ENCODE measurements at places on chromosomes 5 and 9. TPM values are rescaled to one million over a fixed set of nuclear protein-coding genes. Genes with fewer than 3 reads are reported as not detected.

Gene RCL1
- total RNA-seq = 34.5 TPM

GRCh38 chr9:10255758-10256157 is 357.0 kb downstream of the PTPRD start:
- no peaks in the 10 kb centered on the region for H3K27me3 ChIP-seq
- no peak overlapping the region for H3K4me3 ChIP-seq
- H3K27ac ChIP-seq = no peak overlapping the region
- no peak for DNase-seq

Gene CLK4
- total RNA-seq = 12.5 TPM

GRCh38 chr5:139481122-139481533 is 1.4 kb downstream of the STING1 start:
- no peaks in the 10 kb centered on the region for H3K4me1 ChIP-seq
- H3K36me3 ChIP-seq = no peaks in the 10 kb centered on the region
- H3K27me3 ChIP-seq = no peaks in the 10 kb centered on the region
- no peak for DNase-seq
- H3K27ac ChIP-seq = no peak overlapping the region
- H3K4me3 ChIP-seq = no peak overlapping the region

Gene DPM2
- total RNA-seq = 46.1 TPM

- H3K36me3 ChIP-seq = no peaks in the 10 kb centered on the region
- no peak overlapping the region for H3K4me3 ChIP-seq
- no peak overlapping the region for H3K27ac ChIP-seq
- no peak for DNase-seq
- no peaks in the 10 kb centered on the region for H3K4me1 ChIP-seq
Observed at GRCh38 chr5:92861531-92862285, 719.3 kb downstream of the NR2F1-AS1 start.

GRCh38 chr9:22278426-22278825 is 168.2 kb upstream of the DMRTA1 start:
- no peaks in the 10 kb centered on the region for H3K36me3 ChIP-seq
- H3K4me1 ChIP-seq = no peaks in the 10 kb centered on the region
- DNase-seq = no peak
- no peaks in the 10 kb centered on the region for H3K27me3 ChIP-seq

Gene CRHBP
- not detected for total RNA-seq

Gene ENTR1
- total RNA-seq = 108 TPM

GRCh38 chr5:119360905-119361593 is 5.2 kb downstream of the TNFAIP8 start:
- peaks cover 11% of the 10 kb centered on the region for H3K4me1 ChIP-seq
- no peak overlapping the region for H3K27ac ChIP-seq
- no peak overlapping the region for H3K4me3 ChIP-seq
- H3K36me3 ChIP-seq = peaks cover 7% of the 10 kb centered on the region
- no peaks in the 10 kb centered on the region for H3K27me3 ChIP-seq
- DNase-seq = no peak

Gene CDH9
- 0.79 TPM for total RNA-seq

Gene THBS4
- total RNA-seq = 18.6 TPM

GRCh38 chr9:137707361-137707760 is 88.6 kb downstream of the EHMT1 start:
- peaks cover 3% of the 10 kb centered on the region for H3K4me1 ChIP-seq
- H3K4me3 ChIP-seq = no peak overlapping the region
- no peak for DNase-seq
- H3K36me3 ChIP-seq = peaks cover 26% of the 10 kb centered on the region
- no peaks in the 10 kb centered on the region for H3K27me3 ChIP-seq
- no peak overlapping the region for H3K27ac ChIP-seq
